ENCODE measurements at places on chromosomes 3 and 15.
A peak's percentile ranks its signal among the peaks of the same experiment; 100 is the strongest.

DNA sequence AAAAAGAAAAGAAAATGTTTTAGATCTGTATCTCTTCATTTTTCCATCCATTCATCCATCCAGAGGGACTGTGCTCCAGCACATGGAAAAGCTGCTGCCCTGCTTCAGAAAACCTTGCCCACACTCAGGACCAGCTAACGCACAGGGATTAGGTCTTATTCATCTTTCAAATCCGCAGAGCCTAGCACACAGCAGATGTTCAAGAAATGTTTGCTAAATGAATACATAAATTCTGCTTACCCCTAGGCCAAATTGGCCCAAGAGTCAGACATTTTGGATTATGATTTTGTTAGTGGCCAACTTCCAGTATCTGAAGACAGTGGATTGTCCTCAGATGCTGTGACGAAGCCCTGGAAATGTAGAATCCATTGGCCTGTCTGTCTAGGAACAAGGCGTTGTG lies 71.4 kb downstream of the GHSR start:
- no peak for DNase-seq

GRCh38 chr3:113053169-113053568 lies 62.4 kb downstream of the GTPBP8 start:
- no peak for DNase-seq

DNA sequence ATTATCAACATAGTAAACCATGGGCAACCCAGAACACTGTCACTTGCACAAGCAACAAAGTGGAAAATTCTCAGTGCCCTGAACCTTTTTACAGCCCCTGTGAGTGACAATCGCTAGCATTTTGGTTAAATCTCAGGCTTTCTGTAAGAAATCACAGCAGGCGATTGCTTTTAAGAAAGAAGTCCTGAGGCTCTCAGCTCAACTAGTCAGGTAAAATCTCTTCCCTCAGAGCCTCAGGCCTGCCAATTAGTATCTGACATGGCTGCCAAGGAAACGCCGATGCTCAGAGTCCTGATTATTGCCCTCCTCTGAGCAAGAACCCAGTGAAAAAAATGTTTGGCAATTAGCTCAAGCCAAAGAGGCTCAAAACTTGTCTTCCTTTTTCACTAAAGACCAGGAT lies 530.8 kb downstream of the DIPK2A start:
- no peak for DNase-seq

GRCh38 chr15:40941068-40941527 lies 12.0 kb downstream of the DLL4 start:
- DNase-seq = no peak

DNA sequence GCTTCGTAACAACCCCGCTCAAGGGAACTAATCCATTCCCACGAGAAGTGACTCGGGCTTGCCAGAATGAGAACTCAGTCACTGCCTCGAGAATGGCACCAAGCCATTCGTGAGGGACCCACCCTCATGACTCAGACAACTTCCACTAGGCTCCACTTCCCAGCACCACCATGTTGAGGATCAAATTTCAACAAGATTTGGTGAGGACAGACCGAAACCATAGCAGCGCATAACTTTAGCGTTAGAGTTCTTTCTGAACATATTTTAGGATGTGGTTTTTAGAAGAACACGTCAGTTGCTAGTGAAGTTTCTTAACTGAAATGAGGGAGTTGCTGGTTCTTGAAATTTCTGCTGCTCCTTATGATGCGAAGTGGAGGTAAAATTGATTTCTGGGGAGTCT lies 13.5 kb downstream of the PTPRG start:
- peak; percentile 96 for DNase-seq

DNA sequence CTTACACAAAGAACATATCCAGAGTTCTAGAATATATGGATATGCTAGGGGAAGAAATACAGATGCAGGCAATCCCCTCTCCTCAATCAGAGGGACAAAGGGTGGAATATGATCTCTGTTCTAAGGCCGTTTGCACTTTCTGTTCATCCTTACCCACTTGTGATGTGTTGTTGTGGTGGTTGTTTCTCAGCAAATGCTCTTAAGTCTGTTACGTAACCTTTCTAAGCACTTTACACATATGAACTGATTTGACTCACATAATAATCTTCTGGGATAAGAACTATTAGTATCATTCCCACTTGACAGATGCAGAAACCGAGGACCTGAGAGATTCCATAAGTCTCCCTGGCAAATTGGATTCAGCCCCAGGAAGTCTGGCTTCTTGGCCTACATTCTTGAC lies 40.5 kb downstream of the NGRN start:
- DNase-seq = no peak

DNA sequence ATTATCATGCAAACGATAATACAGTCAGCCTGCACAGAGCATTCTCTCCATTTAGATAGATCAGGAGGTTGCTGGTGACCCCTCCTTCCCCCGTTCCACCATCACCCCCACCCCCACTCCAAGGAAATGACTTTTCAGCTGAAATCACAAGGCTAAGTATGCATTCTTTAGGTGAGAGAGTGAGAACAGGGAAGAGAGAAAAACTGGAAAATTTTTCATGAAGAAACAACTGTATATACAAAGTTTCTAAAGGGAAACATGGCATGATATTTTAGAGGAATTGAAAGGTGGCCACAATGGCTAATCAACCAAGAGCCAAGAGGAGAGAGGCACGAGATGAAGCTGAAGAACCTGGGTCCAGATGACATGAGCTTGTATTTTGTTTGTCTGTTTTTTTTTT lies 22.2 kb downstream of the BCL2A1 start:
- no peak for DNase-seq

DNA sequence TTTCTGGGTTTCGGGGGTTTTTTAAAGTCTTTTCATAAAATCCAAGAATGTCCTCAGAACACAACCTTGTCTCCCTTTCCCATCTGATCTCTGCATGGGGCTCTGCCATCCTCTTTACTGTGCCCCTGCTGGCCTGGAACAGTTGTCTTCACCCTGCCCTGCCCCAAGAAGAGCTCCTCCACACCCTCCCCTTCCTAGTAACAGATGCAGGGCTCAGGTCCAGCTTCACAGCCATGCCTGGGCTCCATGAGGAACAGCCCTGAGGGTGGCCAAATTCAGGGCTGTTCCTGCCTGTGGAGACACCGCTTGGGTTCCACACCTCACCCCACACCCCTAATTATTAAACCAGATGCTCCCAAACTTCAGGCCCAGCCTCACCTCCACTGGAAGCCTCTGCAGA lies 12.9 kb upstream of the ULK3 start:
- no peak for DNase-seq

- no peak for DNase-seq
These were observed 408.5 kb downstream of the MFSD1 start for GRCh38 chr3:159210336-159210735.

- DNase-seq = no peak
These were observed 93.6 kb upstream of the ATP2B2 start for GRCh38 chr3:10599017-10599416.

GRCh38 chr3:181713676-181714612 lies 2.2 kb downstream of the SOX2 start:
- no peak for DNase-seq

- DNase-seq = no peak
These were observed 22.1 kb upstream of the SYNM start for GRCh38 chr15:99082798-99083197.

- no peak for DNase-seq
These were observed 75.3 kb upstream of the BOC start for GRCh38 chr3:113136071-113136470.

DNA sequence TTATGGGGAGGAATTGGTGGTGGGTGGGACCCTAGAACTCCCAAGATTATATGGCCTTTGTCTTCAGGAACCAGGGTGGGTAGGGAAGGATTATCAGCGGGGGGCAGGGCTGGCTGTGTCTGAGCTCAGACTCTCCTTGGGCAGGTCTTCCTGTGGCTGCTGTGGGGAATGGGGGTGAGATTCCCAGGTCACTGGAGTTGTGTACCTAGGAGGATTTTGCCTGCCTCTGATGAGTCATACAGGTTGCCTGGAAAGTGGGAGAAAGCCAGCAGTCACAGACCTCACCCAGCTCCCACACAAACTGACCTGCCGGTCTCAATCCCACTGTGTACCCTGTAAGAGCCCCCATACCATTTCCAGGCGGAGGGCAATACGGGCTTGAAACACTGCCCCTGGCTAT lies 209.9 kb upstream of the CNTN3 start:
- DNase-seq = no peak

- no peak for DNase-seq
These were observed 268.6 kb upstream of the NR2E3 start for GRCh38 chr15:71541746-71542145.

- DNase-seq = no peak
These were observed 394.5 kb upstream of the CFAP20DC start for GRCh38 chr3:59444294-59444671.

DNA sequence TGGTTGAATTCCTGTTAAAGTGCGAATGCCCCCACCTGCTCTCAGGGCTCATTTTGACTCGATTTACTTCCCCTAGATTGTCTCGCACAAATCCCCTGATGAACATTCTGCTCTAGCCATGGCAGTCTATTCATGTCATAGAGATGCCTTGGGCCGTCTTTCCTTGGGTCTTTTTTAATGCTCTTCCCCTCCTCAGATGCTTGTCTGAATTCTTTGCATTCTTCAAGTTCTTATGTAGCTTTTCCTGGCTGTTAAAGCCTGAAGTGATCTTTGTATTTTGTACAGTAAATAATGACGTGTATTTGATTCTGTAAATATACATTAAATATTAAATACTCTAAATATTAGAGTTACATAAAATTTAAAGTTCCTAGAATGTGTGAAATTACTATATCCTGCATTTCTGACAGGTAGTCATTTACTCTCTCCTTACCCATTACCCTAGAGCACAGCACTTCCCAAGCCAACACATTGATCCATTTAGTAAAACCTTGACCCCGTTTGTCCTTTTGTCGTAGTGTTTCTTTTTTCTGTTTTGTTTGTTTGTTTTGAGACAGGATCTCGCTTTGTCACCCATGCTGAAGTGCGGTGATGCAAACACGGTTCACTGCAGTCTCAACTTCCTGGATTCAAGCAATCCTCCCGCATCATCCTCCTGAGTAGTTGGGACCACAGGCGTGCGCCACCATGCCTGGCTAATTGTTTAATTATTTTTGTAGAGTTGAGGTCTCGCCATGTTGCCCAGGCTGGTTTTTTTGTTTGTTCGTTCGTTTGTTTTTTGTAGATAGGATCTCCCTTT lies 47.9 kb downstream of the YEATS2 start:
- DNase-seq = peak; percentile 3

DNA sequence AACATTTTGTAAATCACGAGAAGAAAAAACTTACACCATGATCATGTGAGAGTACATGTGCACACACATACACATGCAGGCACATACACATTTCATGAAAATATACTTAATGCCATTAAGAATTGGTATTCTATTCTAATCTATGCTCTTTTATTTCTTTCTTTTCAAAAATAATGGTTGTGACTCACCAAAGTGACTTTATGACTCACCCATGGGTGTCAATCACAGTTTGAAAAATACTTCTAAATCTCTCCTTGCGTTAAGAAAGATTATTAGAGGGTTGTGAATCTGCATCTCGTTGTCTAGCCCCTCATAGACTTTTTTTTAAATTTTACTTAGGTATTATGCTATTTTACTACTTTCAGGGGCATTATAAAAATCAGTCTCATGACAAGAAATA lies 254.2 kb downstream of the TUSC7 start:
- no peak for DNase-seq

DNA sequence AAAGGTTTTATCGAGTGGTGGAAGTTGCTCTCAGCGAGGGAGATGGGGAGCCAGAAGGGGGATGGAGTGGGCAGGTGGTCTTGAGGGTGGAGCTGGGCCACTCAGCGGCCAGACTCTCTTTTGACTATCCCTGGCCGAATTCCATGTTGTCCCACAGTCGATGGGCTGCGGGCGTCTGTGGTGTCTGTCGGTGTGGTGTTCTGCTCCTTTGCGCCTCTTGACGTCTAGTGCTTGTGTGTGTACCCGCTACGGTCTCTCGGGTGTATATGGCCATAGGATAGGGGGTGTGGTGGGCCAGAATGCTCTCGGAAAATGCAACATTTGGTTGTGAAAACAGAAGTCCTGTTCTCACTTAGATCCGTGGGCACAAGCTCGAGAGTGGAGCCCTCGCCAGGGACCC lies 297.0 kb downstream of the CGGBP1 start:
- DNase-seq = no peak

- DNase-seq = no peak
These were observed 161.4 kb downstream of the RAB11A start for GRCh38 chr15:66030650-66031049.

DNA sequence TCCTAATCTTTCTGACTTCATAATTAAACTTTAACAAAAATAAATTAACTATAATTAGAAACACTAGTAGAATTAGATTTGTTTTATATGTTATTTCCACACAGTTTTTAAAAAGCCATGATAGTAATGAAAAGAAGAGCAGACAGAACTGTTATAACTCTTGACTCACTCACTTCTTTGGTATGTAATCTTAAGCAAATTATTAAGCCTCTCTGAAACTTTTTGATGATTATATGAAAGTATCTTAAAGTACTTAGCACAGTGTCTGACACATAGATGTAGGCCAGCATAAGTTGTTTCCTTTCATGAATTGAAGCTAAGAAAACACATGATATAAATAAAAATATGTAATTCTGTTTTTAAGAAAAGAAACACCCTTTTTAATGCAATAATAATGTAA lies 123.6 kb upstream of the MLF1 start:
- DNase-seq = no peak

GRCh38 chr3:141093971-141094684 lies 43.0 kb downstream of the SPSB4 start:
- peak; percentile 29 for DNase-seq

DNA sequence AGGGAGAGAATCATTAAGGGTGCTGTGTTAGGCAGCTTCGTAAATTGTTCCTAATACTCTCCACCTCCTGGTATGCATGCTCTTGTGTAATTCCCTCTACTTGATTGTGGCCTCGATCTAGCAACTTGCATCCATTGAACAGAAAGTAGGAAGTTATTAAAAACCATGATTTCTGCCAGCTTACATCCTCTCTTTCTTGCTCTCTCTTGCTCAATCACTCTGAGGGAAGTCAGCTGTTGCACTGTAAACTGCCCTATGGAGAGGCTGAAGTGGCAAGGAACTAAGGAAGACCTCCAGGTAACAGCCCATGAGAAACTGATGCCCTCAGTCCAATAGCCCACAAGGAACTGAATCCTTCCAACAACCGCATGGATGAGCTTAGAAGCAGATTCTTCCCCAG lies 92.6 kb downstream of the ERC2 start:
- no peak for DNase-seq

- peak; percentile 80 for DNase-seq
These were observed 21.7 kb downstream of the SH3BP5 start for GRCh38 chr3:15310491-15311370.

DNA sequence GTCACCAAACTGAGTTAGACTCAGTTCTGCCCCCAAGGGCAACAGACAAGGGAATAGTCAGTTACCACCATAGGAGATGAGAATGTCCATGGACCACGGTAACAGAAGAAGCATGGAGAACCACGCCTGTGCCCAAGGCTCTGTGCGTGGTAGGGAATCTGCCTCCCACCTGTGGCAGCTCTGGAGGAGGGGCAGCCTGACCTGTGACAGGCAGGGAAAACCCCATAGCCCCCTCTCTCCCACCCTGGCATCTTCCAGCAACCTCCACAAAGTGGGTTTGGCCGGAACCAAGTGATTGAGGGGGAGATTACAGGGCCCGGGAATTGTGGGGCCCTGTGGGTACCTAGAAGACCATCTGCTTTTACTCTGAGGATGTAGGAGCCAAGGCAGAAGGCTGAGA lies 14.3 kb upstream of the LTF start:
- no peak for DNase-seq

- DNase-seq = no peak
These were observed 28.6 kb upstream of the OR5K4 start for GRCh38 chr3:98325055-98325454.

- peak; percentile 79 for DNase-seq
These were observed 48.6 kb downstream of the SLC12A8 start for GRCh38 chr3:125163739-125164601.

All from Daoy (cell line).